Psoas muscle (tissue), 8 donors: ENCODE measurements at places on chromosomes 2 and 18. TPM values are rescaled to one million over a fixed set of nuclear protein-coding genes. Genes with fewer than 3 reads are reported as not detected.
A peak's percentile ranks its signal among the peaks of the same experiment; 100 is the strongest.

Gene PROKR1
- total RNA-seq, result not detected

Gene REG3A
- total RNA-seq, result not detected

Gene ALK
- total RNA-seq, result 0.11 TPM

Gene PLCD4
- total RNA-seq, result 20.3 TPM

Gene UGT1A4
- total RNA-seq, result not detected

Gene HOXD11
- not detected for total RNA-seq

Gene MTX2
- total RNA-seq, result 33.2 TPM

Gene ZSWIM2
- total RNA-seq, result not detected

- DNase-seq, result no peak
Observed at GRCh38 chr2:140465301-140465700, 1665.5 kb downstream of the LRP1B start.

DNA sequence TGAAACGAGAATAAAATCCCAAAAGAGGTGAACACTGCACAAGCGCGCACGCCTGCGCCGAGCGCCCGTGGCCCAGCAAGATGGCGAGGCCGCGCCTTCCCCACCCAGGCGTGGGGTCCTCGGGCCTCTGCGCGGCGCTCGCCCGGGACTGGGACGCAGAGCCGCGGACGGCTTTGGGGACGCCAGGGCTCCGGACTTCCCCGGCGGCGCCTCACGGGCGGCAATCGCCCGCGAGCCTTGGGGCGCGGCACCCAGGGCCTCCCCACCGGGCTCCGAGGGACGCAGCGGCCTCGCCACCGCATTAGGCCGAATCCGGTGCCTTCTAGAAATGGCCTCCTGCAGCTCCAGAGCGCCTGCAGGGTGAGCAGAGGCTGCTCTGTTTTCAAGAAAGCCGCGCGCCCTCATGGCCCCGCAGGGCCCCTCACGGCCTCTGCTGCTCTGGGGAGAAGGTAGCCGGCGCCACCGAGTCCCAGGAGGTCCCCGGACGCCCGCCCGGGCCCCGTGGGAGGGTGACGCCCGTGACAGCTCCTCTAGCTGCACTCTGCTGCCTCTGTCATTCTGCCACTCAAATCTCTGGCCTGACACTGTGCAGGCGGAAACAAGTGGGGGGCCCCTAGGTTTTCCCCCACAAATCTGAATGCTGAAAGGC, 35.9 kb upstream of the POMC start:
- no peak for DNase-seq

- DNase-seq, result no peak
Observed at GRCh38 chr2:102434655-102435381, 11.9 kb downstream of the IL18RAP start.

DNA sequence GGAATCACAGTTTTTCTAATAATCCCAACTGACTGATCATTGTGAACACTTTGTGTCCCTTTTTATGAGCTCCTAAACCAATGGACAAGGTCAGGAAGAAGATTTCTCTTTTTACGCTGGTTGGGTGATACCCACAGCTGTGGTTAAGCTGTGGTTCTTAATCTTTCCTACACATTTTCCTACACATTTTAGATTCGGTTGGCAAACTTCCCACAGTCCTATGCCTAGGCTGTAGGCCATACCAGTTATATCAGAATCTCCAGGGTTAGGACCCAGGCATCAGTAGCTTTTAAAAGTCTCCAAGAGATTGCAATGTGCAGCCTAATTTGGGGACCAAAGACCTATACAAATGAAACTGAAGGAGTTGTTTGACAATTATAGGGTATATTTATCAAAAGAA, 203.0 kb downstream of the SP3 start:
- no peak for DNase-seq

GRCh38 chr2:158101384-158101926, at the start of gene UPP2:
Gene UPP2 (plus strand): TSS chr2:158101876. CDS start chr2:158102064, 188 bp downstream.
- DNase-seq, result no peak

DNA sequence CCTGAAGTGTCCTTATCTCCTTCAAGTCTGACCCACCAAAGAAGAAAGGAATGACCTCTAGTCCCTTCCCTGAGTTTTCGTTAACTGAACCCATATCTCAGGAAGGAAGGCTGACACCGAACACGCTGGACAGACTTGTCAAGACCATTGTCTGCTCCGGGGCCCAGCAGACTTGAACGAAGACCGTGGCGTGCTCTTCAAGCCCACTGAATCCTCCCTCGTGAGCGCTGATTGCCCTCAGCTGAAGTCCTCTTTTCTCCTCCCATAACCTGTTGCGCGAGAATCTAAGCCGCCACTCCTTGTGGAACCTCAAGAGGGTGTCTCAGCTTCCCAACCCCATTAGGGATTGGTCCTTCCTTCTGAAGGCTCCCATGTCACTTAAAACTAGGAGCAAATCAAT, 634 bp upstream of the CNDP1 start:
- DNase-seq, result no peak

DNA sequence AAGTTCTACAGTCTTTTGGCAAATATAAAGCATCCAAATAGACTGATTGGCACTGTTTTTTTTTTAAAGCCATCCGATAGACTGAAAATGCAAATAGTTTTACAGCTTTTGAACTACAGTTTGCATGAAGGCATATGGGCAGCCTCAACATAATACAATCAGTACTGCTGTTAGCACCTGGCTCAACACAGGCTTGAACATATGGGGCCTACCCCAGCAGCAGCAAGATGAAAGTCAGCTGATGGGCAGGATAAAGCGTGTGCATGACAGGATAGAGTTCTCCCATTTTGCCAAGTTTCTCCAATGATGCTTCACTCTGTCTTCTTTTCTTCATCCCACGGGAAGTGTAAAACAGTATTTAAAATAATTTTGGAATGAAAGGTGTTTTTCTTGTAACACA, 1.3 kb upstream of the AKAIN1 start:
- no peak for DNase-seq

DNA sequence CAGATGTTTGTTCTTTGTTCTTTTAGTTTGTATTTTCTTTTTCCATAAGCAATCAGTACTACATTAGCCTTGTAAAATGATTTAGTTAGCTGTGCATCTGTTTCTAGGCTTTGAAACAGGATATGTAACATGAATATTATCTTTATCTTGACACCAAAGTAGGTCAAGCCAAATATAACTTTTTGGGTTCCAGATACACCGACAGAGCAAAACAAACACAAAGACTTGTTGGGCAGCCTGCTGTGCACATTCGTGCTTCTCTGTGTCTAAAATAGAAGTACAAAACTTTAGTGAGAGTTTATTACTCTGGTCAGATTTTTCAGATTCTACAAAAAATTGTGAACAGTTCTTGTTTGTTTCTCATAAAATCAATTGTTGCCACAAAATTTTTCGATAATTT, 1059.3 kb upstream of the GYPC start:
- no peak for DNase-seq

- DNase-seq, result no peak
Observed at GRCh38 chr2:183536290-183536689, 412.0 kb downstream of the NUP35 start.

DNA sequence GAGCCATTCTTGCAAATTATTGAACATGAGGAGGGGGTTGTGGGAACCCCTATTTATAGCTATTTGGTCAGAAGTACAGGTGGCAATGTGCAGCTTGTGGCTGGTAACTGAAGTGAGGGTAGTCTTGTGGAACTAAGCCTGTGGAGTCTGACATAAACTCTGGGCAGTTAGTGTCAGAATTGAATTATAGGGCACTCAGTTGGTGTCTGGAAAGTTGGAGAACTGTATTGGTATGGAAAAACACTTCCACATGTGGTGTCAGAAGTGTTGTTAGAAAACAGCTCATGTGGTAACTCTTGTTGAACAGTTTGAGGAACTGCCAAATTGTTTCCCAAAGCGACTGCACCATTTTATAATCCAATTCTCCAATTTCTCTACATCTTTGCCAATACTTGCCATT, 7.5 kb downstream of the RALBP1 start:
- DNase-seq, result no peak

- no peak for DNase-seq
Observed at GRCh38 chr18:61921621-61922235, 28.9 kb upstream of the RNF152 start.

DNA sequence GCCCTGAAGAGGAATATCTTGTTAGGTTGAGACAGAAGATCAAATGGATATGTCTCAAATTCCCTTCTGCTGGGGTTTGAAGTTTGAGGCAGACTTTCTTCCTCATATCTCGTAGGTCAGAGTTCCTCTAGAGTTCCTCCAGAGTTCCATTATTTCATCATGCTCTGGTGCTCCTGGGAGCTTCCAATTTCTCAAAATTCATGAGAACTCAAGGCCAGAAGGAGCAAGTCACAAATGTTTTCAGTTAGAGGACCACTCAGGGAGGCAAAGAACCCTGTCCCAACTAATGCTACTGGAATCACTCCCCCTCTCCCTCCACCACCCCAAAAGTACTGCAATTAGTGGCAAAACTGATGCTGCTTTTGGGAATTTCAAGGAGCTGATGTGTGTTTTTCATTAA, 115.7 kb upstream of the RBMS1 start:
- DNase-seq, result no peak

DNA sequence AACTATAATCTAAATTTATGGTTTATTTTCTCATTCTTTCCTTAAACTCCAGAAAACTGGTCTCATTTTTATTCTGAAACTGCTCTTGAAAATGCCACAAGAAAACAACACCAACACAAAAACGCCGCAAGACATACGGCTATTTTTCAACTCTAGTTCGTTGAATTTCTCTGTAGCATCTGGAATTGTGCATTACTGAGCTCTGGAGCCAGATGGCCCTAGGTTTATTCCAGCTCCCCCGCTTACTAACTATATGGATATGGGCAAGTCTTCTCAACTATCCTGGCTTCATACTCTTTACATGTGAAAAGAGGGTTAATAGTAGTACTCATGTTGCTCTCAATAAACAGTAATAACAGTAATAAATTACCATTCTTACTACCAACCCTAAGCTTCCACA, 19.9 kb downstream of the FAM98A start:
- no peak for DNase-seq

GRCh38 chr2:101230541-101231001, 22.1 kb upstream of the CNOT11 start:
- no peak for DNase-seq

GRCh38 chr2:46308629-46309028, 11.4 kb downstream of the EPAS1 start:
- DNase-seq, result no peak

DNA sequence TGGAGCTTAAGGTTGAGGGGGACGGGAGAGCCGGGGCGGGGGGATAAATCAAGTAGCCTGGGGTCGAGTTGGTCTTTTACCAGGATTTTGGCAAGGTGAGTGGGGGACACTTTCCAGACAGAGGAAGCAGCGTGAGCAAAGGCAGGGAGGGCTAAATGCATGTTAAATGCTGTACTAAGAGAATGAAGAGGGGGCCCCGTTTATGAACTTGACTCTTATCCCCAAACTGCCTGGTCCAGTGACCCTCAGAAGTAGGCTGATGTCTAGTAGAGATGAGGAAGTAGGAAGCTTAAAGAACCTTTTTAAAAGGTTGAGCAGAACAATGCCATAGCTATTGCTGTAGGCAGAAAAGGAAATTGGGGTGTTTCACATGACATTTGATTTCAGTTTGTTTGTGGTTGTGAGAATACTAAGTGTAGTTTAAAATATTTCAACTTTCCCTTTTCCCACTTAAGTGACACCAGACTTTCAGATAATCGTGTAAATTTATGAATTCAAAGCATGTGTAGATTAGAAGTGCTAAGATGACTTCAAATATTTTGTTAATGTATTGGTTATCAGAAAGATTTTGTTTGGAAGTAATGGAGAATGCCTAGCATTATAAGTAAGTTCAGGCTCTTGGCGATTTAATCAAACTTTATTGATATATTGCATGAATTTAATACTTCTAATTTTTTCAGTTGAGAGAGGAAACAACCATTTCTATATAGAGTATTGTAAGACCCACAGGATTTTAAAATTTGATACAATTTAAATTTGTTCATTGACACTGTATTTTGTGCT, 1.8 kb downstream of the REL start:
- no peak for DNase-seq

GRCh38 chr18:31977270-31977872, 34.4 kb upstream of the TRAPPC8 start:
- DNase-seq, result no peak

DNA sequence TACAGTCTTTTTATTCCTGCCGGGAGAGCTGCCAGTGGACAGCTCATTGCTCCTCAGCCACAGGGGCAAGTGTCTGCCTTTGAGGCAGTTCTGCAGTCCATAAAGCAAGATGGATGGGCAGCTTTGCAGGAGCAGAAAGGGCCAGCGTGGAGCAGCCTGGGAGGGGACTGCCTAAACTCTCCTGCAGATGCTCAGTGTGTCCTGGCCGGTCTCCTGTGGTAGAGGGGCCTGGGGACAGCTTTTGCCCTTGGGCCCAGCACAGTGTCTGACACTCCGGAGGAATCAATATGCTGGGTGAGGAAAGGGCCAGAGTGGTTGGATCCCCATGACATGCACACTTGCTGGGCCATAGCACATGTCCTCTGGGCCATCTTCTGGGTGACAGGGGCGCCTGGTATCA, 65.7 kb upstream of the DAPL1 start:
- no peak for DNase-seq

DNA sequence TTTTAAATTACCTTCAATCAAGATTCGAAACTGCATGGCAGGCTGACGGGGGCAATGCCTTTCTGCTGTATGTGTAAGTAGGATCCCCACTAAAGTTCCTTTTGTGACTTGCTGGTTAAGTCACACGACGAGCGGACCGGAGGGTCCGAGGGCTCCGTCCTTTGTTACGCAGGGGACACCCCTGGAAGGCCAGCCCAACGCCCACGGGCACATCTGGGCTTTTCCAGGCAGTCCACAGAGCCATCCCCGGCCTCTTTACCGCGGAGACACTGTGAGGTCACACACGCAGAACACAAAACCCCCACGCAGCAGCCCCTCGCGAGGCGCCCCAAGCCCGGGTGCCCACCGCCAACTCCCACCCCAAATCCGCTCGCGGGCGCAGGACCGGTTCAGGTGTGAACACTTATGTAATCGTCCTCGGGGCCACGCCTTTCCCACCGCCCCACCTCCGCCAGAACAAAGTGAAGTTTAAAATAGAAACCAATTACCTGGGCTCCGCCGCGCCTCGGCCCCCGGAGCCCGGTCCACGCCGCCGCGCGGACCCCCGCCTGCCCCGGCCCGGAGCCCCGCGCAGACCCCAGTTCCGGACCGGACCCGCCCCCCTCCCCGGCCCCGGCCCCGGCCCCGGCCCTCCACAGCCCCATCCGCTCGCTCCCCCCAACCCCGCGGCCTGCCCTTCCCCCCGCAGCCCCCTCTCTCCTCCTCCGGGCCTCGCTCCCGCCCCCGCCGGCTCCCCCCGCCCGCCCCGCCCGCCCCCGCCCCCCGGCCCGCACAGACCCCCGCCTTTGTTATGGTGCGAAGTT, 4.2 kb downstream of the ZNF516 start:
- DNase-seq, result peak; percentile 63

- DNase-seq, result no peak
Observed at GRCh38 chr2:77797088-77797487, 274.9 kb upstream of the LRRTM4 start.

GRCh38 chr2:74700643-74701372, 46.8 kb downstream of the SEMA4F start:
- no peak for DNase-seq
